ENCODE measurements at places on chromosomes 12 and 14.

- no peak for DNase-seq
Measured at GRCh38 chr12:40697566-40698259, 5.5 kb downstream of the CNTN1 start.

GRCh38 chr12:120504587-120504986 is 8.7 kb downstream of the DYNLL1 start:
- DNase-seq, result no peak

DNA sequence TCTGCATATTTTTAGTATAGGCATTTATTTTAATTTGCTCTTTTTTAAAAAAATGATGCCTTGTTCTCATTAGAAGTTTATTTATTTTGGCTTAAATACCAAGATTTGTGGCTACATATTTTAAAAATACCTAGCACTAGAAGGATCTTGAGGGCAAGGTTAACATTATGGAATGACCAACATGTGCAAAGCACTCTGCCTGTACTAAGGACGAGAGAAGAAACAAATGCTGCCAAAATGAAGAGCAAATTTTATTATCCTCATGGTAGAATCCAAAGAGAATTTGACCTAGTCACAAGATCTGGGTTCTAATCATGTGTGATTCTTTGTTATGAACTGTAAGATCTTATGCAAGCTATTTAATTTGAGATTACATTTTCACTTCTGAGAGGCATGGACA is 2.8 kb downstream of the CAND1 start:
- DNase-seq, result no peak

GRCh38 chr12:122523846-122524718 is 2.7 kb downstream of the RSRC2 start:
- DNase-seq, result no peak

DNA sequence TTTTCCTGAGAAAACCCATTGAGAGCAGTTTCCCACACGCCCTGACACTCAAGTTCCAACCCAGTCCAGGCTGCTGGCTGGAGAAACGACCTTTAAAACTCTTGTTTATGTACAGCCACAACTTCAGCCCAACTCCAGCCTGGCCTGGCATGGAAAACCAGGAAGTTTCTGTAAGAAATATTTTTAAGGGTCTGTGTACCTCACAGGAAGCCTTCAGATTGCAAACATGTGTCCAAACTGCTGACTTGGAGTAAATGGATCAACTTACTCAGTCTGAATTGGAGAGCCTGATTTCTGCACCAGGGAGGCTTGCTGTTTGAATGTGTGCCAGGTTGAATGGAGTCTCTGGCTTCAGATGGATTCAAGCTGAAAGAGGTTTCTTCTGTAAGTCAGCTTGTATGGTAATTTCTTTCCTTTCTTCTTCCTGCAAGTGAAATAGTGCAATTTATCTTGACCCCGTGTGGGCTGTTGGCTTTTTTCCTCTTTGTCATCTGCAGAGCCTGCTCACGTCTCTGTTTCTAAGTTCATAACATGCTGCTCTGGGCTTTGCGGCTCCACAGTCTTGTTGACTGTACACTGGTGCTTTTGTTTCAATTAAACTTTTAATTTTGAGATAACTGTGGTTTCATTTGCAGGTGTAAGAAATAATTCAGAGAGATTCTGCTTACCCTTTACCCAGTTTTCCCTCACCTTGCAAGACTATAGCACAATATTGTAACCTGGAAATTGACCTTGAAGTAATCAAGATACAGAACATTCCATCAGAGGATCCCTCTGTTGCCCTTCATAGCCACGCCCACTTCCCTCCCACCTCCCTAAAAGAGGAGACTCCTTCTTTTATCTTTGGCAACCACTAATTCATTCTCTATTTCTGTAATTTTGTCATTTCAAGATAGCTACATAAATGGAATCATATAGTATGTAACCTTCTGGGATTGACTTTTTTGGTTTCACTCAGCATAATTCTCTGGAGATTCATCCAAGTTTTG is 109.7 kb upstream of the PRMT8 start:
- no peak for DNase-seq

DNA sequence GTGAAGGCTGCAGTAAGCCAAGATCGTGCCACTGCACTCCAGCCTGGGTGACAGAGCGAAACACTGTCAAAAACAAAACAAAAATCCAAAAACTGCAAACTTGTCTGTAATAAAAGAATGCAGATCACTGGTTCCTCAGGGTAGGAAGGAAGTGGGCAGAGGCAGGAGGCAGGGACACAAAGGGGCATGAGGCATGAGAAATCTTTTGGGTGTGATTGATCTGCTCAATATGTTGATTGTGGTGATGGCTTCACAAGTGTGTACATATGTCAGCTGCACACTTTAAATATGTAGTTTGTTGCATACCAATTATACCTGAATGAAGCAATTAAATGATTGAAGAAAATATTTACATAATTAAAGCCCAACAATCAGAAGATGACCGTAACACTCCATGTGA is 117.6 kb downstream of the CMAS start:
- DNase-seq, result no peak

DNA sequence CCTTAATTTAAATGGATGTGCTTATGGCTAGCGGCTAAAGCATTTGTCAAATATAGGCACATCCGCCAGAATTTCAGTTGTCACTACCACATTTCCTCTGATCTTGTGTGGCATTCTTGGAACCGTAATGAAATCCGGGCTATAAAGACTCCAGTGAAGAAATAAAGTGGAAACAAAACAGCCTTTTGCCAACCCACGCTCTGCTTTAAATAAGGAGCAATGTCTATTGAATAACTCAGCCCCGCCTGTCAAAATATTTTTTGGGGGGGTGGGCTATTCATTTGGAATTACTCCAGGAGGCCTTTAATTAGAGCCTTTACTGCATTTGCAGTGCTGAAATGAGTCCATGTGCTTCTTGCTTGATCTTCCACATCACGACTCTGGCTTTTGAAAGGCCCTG is 179.6 kb upstream of the RPH3A start:
- no peak for DNase-seq
